ENCODE measurements at places on chromosomes 11 and 22. TPM values are rescaled to one million over a fixed set of nuclear protein-coding genes. Genes with fewer than 3 reads are reported as not detected.

GRCh38 chr22:31279821-31280505, 12.3 kb downstream of the PIK3IP1 start:
- H3K4me1 ChIP-seq, result peaks cover 61% of the 10 kb centered on the region
- DNase-seq, result no peak
- H3K27me3 ChIP-seq, result no peaks in the 10 kb centered on the region
- H3K4me3 ChIP-seq, result peak overlapping the region; percentile 83

GRCh38 chr22:22433770-22434169, 74.8 kb downstream of the ZNF280B start:
- H3K27ac ChIP-seq, result no peak overlapping the region
- H3K27me3 ChIP-seq, result peaks cover 55% of the 10 kb centered on the region
- H3K4me1 ChIP-seq, result peaks cover 6% of the 10 kb centered on the region
- H3K36me3 ChIP-seq, result no peaks in the 10 kb centered on the region

CDCA5 gene
- total RNA-seq, result 0.90 TPM

ABTB2 gene
- total RNA-seq, result 0.55 TPM

TMEM109 gene
- total RNA-seq, result 42.8 TPM

BACE1-AS gene
- 4.5 TPM for total RNA-seq

DNA sequence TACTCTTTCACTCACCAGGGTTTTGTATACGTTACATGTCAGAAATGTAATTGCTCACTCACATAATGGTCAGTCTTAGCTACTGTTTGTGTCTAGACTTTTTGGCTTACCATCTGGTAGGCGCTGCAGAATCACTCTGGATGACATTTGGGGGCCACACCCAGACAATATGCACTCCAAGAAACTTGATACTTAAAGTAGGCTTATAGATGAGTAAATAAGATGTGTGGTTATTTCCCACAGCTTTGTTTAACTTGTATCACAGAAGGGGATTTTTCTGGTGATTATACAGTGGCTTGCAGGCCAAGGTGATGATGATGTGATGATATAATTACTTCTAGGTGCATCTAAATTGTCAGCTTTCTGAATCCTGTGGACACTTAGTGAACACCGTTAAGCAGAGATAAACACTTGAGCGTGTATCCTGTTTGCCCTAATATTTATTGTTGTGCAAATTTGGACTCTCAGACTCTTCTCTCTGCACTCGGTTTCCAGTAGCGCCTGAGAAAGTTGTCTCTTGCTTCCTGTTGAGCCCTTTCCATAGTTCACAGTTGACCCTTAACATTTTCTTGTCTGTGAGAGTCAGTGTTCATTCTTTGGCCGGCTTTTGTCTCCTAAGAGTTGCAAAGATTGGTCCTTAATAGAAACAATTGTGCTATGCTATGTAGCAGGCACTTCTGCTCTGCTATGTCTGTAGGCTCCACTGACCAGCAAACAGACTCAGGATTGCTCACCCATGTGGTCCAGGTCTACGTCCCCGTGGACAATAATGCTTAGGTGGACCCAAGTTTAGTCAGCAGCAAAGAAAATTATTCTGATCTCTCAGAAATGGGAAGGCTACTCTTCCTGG, 89.3 kb downstream of the PRR5L start:
- H3K4me1 ChIP-seq, result peaks cover 19% of the 10 kb centered on the region
- H3K36me3 ChIP-seq, result no peaks in the 10 kb centered on the region
- DNase-seq, result no peak
- H3K27me3 ChIP-seq, result peaks cover 19% of the 10 kb centered on the region
- peak overlapping the region; percentile 91 for H3K27ac ChIP-seq

DNA sequence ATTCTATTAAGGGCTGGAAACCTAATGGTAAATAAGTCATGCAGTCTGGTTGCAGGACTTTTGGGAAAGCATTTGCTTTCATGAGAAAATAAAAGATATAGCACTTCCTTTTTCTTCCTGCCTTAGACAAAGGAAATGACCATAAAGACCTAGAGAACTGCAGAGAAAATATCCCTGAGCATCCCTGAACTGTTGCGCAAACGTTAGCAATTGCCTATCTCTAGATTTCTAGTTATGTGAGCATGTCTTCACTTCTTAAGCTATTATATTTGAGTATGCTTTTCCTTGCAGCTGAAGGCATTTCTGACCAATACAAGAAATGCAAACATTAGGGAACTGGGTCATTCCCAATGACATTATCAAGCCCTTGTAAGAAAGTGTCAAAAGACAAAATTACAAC, 110.6 kb downstream of the KIF18A start:
- no peaks in the 10 kb centered on the region for H3K36me3 ChIP-seq
- DNase-seq, result no peak
- H3K27me3 ChIP-seq, result peaks cover 4% of the 10 kb centered on the region
- no peak overlapping the region for H3K27ac ChIP-seq

GRCh38 chr11:69950120-69950519, 128.0 kb upstream of the ANO1 start:
- peaks cover 5% of the 10 kb centered on the region for H3K36me3 ChIP-seq
- H3K4me3 ChIP-seq, result no peak overlapping the region
- peaks cover 29% of the 10 kb centered on the region for H3K27me3 ChIP-seq
- DNase-seq, result no peak

DNA sequence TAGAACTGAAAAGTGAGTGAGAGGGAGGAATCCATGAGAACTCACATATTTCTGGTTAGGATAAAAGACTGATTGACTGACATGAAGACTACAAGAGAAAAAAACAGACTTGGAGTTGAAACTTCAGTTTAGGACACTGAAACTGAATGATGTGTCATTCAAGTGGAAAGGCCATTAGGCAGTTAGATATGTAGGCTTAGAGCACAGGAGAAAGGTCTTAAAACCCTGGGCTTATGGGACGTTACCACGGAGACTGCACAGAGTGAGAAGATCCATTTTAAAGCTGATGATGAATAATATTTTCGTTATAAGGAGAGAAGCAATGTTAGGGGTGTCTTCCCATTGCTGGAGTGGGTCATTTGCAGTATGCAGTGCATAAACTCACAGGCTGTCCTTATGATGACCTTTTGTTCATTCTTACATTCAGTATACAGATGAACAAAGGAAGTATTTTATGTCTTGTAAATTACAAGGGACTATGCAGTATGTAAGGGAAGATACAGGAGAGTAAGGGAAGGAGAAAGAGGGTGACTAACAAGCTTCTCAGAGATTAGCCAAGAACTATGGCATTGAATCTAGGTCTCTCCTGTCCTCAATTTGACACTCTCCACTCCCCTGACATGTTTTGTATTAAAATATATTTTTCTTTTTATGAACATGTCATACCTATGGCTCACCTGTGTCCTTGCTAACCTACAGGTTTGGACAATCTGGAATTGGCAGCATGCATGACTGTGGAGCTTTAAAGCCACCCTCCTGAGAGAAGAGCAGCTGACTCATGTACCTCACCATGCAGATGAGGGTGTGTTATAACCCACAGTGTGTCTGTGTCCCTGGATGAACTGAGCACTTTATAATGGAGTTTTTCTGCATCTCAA, 63.7 kb downstream of the MAML2 start:
- peaks cover 6% of the 10 kb centered on the region for H3K36me3 ChIP-seq
- no peaks in the 10 kb centered on the region for H3K27me3 ChIP-seq
- H3K4me3 ChIP-seq, result peak overlapping the region; percentile 62
- DNase-seq, result no peak

DNA sequence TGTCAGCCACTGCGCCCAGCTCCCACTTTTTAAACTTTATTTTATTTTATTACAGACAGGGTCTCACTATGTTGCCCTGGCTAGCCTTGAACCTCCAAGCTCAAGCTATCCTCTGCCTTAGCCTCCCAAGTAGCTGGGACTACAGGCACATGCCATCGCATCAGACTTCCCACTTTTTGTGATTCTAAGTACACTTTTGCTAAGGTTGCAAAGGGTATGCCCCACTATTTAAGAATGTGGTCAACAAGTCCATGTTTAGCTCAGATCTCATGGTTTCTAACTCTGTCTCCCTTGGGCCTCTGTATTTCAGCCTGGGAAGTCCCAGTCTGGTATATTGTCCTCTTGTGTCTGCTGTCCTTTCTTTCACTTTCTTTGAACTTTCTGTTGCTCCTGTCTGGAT, 35.3 kb downstream of the EXPH5 start:
- H3K4me1 ChIP-seq, result peaks cover 10% of the 10 kb centered on the region
- DNase-seq, result no peak
- H3K4me3 ChIP-seq, result no peak overlapping the region
- H3K27ac ChIP-seq, result peak overlapping the region; percentile 19
- H3K36me3 ChIP-seq, result no peaks in the 10 kb centered on the region

DNA sequence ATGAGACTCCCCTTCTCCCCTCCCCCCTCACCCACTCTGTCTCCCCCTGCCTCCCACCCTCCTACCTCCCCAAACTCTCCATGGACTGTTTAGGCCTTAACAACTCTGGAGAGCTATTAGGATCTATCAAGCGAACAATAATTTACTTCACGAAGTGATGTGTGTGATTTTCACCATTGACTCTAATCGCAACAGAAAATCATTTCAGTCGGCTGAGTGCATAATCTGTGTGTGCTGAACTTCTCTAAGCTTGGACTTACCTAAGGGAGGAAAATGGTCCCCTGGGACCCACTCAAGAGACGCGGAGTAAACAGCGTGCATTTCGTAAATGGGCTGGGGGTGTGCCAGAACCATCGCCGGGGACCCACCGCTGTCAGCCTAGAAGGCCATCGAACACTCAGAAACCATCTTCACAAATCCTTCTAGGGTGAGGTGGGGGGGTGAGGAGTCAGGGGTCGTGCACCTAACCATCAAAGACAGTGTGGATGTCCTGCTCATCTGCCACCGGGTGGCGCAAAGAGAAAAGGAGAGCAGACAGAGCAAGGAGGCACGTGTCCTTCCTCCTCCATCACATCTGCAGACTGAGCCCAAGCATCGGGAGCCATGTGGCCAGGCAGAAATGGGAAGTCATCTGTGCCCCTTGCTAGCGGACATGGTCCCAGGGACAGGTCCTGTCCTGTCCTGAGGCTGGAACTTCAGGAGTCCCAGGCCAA, 62.1 kb upstream of the NUP50 start:
- peaks cover 7% of the 10 kb centered on the region for H3K4me1 ChIP-seq
- no peak overlapping the region for H3K27ac ChIP-seq
- DNase-seq, result no peak
- H3K36me3 ChIP-seq, result no peaks in the 10 kb centered on the region
- H3K4me3 ChIP-seq, result no peak overlapping the region

SFI1 gene
- total RNA-seq, result 189 TPM

YPEL4 gene
- total RNA-seq, result 1.8 TPM

C22orf42 gene
- total RNA-seq, result not detected

DNA sequence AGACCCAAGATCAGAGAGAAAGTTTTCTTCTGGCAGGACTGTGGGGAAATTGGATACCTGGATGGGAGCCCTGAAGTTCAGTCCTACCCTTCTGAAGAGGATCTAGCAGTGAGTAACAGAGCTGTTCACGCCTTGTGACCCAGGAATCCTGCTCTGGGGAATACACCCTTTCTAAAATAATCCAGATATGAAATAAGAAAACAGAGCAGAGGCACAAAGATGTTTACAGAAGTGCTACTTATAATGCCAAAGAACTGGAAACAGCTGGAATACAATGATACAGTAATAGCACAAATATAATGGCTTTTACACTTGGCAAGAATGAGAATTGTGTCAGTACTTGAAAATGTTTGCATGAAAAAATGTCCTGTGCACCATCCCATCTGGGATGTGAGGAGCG, 304.0 kb upstream of the NARS2 start:
- H3K4me1 ChIP-seq, result no peaks in the 10 kb centered on the region
- H3K36me3 ChIP-seq, result no peaks in the 10 kb centered on the region
- no peak overlapping the region for H3K27ac ChIP-seq

GRCh38 chr11:46679241-46680163, 20.9 kb downstream of the ARHGAP1 start:
- peaks cover 21% of the 10 kb centered on the region for H3K4me1 ChIP-seq
- H3K4me3 ChIP-seq, result no peak overlapping the region
- no peak overlapping the region for H3K27ac ChIP-seq
- no peak for DNase-seq
- no peaks in the 10 kb centered on the region for H3K27me3 ChIP-seq
- no peaks in the 10 kb centered on the region for H3K36me3 ChIP-seq

DLG2 gene
- 2.2 TPM for total RNA-seq

DNA sequence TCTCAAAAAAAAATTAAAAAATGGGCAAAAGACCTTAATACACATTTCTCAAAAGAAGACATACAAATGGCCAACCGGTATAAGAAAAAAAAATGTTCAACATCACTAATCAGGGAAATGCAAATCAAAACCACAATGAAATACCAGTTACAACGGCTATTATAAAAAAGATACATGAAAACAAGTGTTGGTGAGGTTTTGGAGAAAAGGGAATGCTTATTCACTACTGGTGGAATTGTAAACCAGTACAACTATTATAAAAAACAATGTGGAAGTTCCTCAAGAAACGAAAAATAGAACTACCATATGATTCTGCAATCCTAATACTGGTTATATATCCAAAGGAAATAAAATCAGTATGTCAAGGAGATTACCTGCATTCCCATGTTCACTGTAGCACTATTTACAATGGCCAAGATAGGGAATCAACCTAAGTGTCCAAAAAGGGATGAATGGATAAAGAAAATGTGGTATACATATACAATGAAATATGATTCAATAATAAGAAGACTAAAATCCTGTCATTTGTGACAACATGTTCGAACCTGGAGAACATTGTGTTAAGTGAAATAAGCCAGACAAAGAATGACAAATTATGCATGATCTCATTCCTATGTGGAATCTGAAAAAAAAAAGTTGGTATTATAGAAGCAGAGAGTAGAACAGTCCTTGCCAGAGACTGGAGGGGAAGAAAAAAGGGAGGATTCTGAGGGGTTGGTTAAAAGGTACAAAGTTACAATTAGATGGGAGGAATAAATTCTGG, 256.9 kb upstream of the PITPNB start:
- H3K27me3 ChIP-seq, result peaks cover 35% of the 10 kb centered on the region
- DNase-seq, result no peak
- H3K4me3 ChIP-seq, result no peak overlapping the region

GRCh38 chr22:29907753-29908515, 25.0 kb downstream of the MTMR3 start:
- H3K4me3 ChIP-seq, result no peak overlapping the region
- peaks cover 27% of the 10 kb centered on the region for H3K4me1 ChIP-seq
- no peaks in the 10 kb centered on the region for H3K27me3 ChIP-seq
- no peak for DNase-seq

TRPC6 gene
- total RNA-seq, result 0.83 TPM

DNA sequence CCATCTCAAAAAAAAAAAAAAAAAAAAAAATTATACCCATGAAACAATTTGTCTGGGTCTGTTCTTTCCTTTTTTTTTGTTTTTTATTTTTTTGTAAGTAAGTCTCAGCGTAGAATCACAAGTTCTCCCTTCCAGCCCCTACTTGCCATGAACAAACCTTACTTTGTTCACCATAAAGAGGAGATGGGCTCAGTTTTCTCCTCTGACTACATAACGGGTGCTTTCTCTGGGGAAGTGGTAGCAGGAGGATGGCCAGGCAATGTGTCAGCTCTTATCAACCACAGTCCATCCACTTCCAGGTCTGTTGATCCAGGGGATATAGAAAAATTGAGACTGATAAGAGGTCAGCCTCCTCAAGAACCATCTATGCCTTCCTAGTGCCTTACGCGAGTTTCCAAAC, 11.0 kb downstream of the ASCC2 start:
- no peak overlapping the region for H3K27ac ChIP-seq
- H3K4me1 ChIP-seq, result peaks cover 21% of the 10 kb centered on the region
- H3K27me3 ChIP-seq, result no peaks in the 10 kb centered on the region
- H3K4me3 ChIP-seq, result no peak overlapping the region

GRCh38 chr22:22316589-22316988, 72.0 kb downstream of the VPREB1 start:
- no peaks in the 10 kb centered on the region for H3K27me3 ChIP-seq
- H3K36me3 ChIP-seq, result peaks cover 7% of the 10 kb centered on the region
- no peak overlapping the region for H3K4me3 ChIP-seq

SH3BP1 gene
- 97.5 TPM for total RNA-seq

All from T-helper 17 cell (primary cell).